ENCODE measurements at places on chromosomes 2 and 18.
A peak's percentile ranks its signal among the peaks of the same experiment; 100 is the strongest.

- DNase-seq = no peak
These were observed 510.3 kb upstream of the CHAC2 start for GRCh38 chr2:53257287-53257686.

DNA sequence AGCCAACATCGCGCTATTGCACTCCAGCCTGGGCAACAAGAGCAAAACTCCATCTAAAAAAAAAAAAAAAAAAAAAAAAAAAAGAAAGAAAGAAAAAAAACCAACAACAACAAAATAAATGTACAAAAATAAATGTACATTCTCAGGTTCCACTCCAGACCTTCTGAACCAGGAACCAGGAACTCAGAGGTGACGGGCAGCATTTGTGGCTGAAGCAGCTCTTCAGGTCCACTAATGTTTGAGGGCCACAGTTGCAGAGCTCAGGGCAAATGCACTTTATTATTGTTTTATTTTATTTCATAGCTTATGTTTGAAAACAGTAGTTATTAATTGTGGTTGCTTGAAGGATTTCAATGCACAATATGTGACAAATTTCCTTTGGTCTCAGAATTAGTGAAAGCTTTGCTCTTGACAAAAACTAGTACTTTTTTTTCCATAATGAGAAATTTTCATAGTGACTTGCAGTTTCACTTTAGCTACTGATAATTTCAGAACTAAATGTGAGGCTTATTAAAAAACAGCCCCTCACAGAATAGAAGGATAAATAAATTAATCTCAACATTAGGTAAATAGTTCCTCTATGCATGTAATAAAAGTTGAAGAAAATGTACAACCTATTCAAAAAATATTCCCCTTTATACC, 378.4 kb upstream of the SPHKAP start:
- no peak for DNase-seq

- DNase-seq = no peak
These were observed 13.1 kb downstream of the NXPH2 start for GRCh38 chr2:138767101-138767500.

DNA sequence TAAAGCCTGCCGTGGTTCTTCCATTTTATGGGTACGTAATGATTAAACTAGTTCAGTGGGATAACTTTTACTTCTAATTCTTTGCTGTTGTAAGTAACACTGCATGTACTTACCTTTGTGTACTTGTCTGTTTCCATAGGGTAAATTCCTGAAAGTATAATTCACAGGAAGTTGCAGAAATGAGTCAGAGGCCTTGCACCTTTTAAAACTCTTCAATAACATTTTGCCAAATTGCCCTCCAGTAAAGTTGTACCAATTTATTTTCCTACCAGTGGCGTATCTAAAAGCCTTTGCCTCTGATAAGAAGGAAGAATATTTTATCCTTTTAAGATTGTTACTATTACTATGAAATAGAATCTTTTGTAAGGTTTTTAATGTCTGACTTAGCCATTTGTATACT, 65.1 kb downstream of the CAB39 start:
- DNase-seq = peak; percentile 55

GRCh38 chr18:10751653-10752052, 225.8 kb downstream of the NAPG start:
- DNase-seq = no peak

DNA sequence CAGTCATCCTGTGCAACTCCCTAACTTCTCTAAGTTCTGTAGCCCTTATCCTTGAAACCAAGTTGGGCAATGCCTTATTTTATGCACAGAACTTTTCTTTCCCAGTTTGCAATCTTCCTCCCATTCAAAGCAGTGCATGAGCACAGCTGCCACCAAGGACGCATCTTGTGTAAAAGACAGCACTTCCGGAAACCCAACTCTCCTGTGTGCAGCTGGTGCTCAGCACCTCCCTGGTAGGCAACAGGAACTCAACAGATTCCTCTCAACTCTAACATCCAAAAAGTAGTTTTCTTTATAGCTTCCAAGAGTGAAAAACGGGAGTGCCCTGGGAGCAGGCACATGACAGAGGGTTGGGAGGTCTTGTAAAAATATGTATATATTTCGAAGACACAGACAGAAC, 2.2 kb downstream of the TMEM18 start:
- DNase-seq = no peak

- no peak for DNase-seq
These were observed 89.0 kb downstream of the MARCHF4 start for GRCh38 chr2:216283038-216283900.

GRCh38 chr2:14614017-14614416, 18.5 kb upstream of the LRATD1 start:
- DNase-seq = peak; percentile 4

GRCh38 chr2:68855550-68855949, 15.6 kb downstream of the BMP10 start:
- DNase-seq = no peak

DNA sequence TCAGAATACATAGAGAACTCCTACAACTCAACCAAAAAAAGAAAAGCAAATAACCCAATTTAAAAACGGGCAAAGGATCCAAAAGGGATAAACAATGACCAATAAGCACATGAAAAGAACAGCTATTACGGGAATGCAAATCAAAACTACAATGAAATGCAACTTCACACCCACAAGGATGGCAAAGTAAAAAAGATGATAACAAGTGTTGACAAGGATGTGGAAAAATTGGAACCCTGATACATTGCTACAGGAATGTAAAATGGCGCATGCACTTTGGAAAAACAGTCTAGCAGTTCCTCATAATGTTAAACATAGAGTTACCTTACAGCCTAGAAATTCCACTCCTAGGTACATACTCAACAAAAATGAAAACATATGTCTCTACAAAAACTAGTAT, 4.7 kb downstream of the EXOC6B start:
- no peak for DNase-seq

DNA sequence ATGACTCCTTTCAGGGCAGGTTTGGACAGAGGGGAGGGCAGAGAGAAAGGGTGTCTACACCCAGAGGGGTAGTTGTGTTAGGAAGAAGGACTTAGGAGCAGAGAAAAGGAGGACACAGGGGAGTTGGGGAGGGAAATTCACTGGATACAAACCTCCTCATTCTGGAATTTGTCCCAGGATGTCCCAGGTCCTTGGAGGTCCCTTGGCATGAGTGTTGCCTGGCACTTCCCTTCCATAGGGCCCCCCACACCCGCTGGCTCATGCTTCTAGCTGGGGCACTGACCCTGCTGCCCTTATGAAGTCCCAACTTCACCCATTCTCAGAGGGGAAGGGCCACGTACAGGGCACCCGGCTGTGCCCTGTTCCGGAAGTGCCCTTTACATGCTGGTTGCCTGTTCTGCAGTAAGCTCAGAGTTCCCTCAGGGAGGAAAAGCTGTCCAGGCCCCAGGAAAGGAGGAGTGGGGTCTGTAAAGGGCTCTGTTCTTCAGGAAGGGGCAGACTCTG, 93.6 kb upstream of the SMAD2 start:
- DNase-seq = no peak

- DNase-seq = peak; percentile 75
These were observed 198.9 kb upstream of the NABP1 start for GRCh38 chr2:191478799-191479679.

- DNase-seq = no peak
These were observed 84.5 kb downstream of the FAM228A start for GRCh38 chr2:24259316-24259715.

DNA sequence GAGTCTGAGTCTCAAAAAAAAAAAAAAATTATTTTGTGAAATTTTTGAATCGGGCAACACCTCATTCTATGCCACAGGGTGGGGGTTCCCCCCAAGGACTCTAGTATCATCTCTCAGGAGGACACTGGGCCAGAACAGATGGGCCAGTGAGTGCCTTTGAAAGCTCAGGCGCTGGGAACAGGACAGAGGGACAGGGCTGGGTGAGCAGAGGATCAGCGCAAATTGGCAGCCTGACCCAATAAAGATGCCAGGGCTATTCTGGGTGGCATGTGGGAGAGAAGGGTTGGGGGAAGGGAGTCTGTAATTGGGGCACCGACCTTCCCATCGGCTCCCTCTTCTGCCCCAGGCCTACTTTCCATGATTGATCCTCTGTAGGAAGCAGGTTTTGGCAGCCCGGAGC, 44.0 kb downstream of the KIF3C start:
- DNase-seq = no peak

GRCh38 chr2:239897596-239898235, 127.4 kb downstream of the NDUFA10 start:
- no peak for DNase-seq

DNA sequence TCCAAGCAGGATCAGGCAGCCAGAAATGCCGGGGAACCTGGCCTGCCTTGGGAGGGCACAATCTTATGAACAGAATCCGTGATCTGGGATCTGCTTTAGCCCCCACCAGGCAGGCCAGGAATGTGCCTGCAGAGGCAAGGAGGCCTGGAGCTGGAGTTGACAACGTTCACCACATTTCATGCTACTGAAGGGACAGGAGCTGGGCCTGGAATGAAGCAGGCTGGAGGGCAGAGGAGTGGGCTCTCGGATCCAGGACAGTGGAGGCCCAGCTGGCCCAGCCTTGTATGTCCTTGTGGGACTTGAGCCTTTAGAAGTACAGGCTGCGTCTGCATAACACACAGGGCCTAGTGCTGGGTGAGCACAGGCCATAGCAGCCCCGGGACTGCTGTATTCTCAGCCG, 91.8 kb downstream of the KLHL29 start:
- DNase-seq = no peak

- DNase-seq = no peak
These were observed 4.4 kb upstream of the KLHL23 start for GRCh38 chr2:169729274-169729605.

DNA sequence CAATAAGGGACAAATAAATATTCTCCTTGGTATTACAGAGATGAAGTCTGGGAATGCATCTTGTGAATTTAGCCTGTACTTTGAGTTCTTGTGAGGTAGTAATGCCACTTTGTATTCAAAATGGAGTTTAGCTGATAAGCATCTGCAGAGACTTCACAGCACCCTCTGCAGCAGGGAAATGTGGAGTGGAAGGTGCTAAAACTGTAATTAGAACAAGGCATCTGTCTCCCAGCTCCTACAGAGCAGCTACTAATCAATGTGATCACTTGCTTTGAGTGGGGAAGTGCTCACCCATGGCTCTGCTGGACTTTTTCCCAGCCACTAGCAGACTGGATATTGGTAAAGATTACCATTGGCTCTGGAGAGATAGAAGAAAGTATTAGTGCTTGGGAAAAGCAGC, 56.2 kb upstream of the TMEFF2 start:
- DNase-seq = no peak

DNA sequence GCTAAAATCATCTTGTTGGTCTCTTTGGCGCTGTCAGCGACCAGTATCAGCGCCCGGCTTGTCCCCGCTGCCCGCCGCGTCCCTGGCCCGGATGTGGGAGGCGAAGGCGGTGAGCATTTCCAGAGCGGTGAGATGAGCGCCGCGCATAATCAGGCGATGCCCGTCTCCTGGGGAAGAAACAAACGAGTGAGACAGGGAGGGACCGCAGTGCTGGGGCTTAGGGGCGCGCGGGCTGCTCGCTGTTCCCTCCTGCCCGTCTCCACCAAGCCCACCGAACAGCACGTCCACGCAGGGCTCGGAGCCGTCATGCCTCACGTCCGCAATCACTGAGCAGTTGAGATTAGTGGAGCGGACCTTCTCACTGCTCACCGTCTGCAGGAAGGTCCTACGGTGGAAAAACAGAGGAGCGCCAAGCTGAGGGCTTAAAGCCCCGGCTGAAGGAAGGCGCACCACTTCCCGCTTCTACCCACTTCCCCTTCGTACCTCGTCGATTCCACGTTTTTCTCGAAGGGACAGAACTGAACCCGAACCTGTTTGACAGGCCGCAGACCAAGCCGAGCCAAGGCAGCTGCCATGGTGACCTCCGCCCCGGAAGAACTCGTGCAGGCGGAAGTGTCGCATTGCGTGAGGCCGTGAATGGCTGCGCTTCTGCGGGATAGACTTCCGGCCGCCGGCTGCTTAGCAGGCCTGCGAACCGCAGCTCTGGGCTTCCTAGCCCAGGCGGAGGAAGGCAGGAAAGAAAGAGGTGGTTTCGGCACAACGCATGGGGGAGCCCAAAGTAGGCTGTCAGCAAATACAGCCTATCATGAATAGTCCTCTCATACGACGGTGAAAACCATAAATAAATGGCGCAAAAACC, at the start of gene MRPL53:
Gene MRPL53 (minus strand): TSS at position 595 of the 859 bp plus-strand sequence. CDS start 20 bp downstream, at position 575.
- DNase-seq = peak; percentile 97

GRCh38 chr2:27707462-27708256, 44.0 kb downstream of the SLC4A1AP start:
- DNase-seq = peak; percentile 15

- DNase-seq = no peak
These were observed 220.8 kb downstream of the CDH2 start for GRCh38 chr18:27956001-27956640.

- DNase-seq = peak; percentile 46
These were observed 31.8 kb downstream of the TGIF1 start for GRCh38 chr18:3481696-3482210.

DNA sequence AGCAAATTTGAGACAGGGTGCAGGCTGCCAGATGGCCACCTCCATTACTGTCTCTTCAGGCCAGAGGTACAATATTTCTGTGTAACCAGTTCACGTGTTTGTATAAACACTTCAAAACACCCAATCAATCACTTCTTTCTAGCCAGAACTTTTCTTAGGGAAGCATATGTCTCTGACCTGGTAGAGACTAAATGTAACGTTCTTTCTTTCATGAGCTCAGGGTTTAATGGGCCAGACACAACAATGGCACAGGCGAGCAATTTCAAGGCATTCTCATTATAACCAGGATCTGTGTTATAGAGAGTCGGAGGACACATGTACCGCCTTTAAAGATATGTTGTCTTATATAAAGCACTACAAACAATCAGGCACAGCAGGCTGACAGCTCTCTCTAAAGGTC, 1846.4 kb upstream of the PIK3C3 start:
- DNase-seq = no peak

DNA sequence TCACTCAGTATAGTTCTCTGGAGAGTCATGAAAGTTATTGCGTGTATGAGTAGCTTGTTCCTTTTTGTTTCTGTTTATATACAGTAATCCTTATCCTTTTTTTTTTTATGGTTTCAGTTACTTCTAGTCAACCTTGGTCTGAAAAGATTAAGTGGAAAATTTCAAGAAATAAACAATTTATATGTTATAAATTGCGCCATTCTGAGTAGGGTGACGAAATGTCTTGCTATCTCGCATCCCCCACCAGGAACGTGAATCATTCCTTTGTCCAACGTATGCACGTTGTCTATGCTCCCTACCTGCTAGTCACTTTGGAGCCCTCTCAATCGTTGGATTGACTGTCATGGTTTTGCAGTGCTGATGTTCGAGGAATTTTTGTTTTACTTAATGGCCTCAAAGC, 60.4 kb downstream of the FAM117B start:
- no peak for DNase-seq

- DNase-seq = no peak
These were observed 4.5 kb upstream of the CYP27A1 start for GRCh38 chr2:218777276-218777990.

DNA sequence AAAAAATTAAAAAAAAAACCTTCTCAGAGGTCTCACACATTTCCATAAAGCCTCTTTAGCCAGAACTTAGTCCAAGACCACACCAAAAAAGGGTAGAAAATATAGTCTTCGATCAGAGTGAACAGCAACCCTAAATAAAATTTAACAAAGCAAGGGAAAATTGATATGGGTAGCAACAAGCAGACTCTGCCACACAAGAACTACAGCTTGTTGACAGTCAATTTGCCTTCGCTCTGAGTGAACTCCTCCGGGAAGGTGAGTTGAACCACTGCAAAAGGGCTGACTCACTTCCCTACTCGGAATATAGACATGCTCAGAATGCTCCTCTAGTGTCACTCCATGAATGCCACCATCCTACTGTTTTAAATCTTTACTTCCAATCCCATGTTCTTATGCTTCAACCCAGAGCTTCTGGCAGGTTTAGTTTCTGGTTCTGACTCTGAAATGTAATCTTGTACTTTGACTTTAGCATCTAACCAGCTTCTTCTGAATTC, 24.1 kb downstream of the GAD1 start:
- no peak for DNase-seq
